Germinal center (tissue), 1 donor: ENCODE measurements at places on chromosomes 7 and 10.

DNA sequence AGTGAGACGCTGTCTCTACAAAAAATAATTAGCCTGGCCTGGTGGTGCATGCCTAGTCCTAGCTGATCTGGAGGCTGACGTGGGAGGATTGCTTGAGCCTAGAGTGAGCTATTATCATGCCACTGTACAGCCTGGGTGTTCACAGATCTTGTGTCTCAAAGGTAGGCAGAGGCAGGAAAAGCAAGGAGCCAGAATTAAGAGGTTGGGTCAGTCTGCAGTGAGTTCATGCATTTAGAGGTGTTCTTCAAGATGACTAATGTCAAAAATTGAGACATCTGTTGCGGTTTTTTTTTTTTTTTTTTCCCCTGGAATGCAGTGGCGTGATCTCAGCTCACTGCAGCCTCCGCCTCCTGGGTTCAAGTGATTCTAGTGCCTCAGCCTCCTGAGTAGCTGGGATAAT lies 5.4 kb downstream of the PPIA start:
- no peak for DNase-seq

- DNase-seq: peak; percentile 32
Measured at GRCh38 chr10:1412531-1413189, 324.7 kb downstream of the ADARB2 start.

- DNase-seq: no peak
Measured at GRCh38 chr10:33143160-33143728, 185.2 kb upstream of the ITGB1 start.

DNA sequence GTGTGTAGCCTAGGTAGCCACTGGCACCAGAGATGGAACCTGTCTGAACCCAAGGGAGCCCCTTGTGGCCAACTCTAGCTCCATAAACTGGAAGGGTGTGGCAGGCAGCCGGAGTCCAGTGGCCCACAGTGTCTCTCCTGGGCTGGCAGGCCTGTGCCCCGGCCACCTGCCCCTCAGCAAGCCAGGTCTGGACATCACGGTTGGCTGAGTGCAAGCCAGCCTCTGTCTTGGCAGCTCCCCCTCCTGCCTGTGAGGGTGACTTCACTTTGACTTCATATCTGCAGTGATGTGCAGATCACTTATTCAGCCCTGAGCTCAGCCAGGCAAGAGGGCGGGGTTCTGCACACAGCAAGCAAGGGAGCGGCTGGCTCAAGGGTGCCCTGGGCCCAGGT lies 1.3 kb upstream of the RET start:
- DNase-seq: no peak
